ENCODE measurements at places on chromosomes 2 and 18.

GRCh38 chr2:102657770-102658169 is 38.4 kb downstream of the SLC9A2 start:
- DNase-seq: no peak

- no peak for DNase-seq
These were observed 47.5 kb upstream of the DARS1 start for GRCh38 chr2:136032817-136033535.

DNA sequence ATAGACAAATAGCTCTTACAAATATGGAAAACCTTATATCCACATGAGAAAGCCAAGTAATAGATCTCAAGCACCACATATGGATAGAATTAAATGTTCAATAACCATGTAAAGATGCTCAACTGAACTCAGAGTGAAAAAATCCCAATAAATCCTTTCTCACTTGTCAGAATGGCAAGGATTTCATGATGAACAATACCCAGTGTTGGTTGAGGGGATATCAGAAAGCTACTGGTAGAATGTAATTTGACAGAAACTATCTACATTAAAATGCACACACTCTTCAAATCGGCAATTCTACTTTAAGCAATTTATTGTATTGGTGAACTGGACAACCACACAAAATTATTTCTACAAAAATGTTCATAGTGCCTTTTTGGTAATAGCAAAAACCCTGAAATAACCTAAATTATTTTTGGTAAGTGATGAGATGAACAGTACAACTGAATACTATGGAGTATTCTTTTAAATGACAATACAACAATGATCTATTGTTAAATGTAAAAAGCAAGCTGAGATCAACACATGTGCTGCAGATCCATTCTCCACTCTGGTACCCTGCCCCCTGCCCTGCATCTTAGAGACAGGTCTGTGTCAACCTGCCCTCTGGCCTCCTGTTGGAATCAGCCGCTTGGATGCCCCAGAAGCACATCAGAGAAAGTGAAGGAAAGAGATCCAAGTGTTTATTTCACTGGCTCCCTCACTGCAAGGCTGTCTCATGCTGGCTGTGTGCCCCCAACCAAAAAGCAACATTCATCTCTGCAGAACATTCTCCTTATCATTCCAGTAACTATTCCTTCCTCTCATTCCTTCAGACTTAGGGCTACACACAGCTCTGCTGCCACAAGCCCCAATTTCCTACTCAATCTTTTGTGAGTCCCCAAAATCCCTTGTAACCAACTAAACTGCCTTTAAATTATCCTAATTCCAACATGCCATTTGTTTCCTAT is 442.5 kb downstream of the LRATD1 start:
- DNase-seq: no peak

DNA sequence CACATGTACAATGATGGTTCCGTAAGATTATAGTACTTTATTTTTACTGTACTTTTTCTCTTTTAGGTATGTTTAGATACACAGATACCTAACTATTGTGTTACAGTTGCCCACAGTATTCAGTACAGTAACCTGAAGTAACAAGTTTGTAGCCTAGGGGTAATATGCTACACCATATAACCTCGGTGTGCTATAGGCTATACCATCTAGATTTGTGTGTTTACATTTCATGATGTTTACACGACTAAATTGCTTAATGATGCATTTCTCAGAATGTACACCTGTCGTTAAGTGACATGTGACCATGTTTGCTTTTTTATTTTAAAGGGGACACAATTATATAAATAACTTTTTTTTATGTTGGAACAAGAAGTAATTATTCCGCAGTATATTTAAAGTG is 34.5 kb downstream of the PIK3C3 start:
- DNase-seq: no peak

- no peak for DNase-seq
These were observed 124.6 kb upstream of the ZEB2 start for GRCh38 chr2:144644549-144644948.

GRCh38 chr18:4455113-4455811 is at the start of gene DLGAP1:
Gene DLGAP1 (minus strand): TSS chr18:4455307.
- no peak for DNase-seq

DNA sequence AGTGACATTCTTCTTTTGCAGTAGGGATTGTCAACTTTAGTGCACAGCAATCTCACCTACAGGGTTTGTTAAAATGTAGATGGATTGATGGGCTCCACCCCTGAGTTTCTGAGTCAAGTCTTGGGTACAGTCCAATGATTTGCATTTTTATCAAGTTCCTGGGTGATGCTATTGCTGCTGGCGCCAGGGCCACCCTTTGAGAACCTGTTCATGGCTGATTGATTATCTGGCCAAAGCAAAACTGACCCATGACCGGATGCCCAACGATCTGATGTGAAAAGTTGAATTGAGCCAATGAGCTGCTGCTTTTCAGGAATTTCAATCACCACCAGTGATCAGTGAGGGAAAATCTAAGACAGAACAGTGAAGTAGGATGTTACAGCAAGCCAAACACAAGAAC is 675.3 kb downstream of the TMEM182 start:
- DNase-seq: no peak

GRCh38 chr18:10319914-10320600 is 134.4 kb upstream of the APCDD1 start:
- no peak for DNase-seq

DNA sequence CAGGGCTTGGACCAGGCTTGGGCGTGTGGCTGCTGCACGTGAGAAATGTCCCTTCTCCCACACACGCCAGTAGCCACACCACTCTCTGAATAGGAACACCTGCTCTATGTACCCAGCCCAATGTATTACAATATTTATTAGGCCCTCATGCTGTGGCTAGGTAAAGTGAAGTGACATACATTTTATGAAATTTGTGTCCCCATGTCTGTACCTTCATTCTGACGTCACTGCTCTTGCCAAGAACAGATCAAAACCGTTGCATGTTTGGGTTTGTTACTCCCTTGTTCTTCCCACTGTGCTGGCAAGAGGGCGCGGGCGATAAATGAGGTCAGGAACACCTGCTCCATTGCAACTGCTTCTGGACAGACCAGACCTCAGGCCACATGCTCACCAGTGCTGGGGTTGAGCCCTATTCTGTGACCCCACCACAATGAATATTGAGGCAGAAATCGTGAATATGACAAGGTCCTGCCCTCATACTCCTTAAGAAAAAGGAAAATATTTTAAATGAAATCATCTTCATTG is 436.4 kb upstream of the SALL3 start:
- DNase-seq: no peak

DNA sequence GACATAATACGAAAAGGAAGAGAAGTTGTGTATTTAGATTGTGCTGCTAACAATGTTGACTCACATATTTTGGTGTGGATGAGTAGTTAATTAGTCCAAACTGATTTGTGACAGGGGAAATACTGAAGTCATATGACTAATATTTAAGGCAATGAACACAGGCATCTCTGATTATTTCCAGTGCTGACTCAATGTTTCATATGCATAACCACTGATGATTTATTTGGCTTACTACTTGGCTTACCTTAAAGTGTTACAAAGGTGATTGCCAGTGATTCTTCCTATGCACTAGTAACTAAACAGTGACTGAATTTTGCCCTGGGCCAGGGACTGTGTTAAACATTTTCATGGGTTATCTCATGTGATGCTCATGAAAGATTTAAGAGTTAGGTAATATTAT is 722.6 kb downstream of the METTL4 start:
- no peak for DNase-seq

GRCh38 chr2:42492691-42493467 is 903 bp downstream of the KCNG3 start:
- DNase-seq: peak; percentile 47

GRCh38 chr18:59724103-59724502 is 26.9 kb upstream of the CCBE1 start:
- DNase-seq: no peak

- no peak for DNase-seq
These were observed 251.8 kb downstream of the LPIN1 start for GRCh38 chr2:11998218-11998617.

DNA sequence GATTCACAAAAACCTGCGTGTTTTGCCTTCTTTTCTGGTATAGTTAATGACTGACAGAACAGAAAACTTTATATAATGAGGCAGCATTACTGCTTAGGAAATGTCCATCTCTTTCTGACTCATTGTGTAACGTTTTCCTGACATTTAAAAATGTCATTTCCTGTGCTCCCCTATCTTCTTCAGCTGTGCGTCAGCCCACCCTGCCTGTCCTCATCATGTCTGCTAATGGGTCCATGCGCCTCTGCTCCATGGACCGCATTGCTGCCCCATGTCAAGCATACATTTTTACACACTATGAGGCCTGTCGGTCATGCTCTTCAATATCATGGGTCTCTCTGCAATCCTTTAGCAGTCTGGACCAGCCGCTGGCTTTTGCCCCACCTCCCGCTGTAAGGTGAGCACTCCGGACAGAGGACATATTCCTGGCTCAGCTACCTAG is 234.3 kb downstream of the CDCA7 start:
- no peak for DNase-seq

- DNase-seq: no peak
These were observed 124.7 kb downstream of the ICOS start for GRCh38 chr2:204061241-204061640.

- DNase-seq: no peak
These were observed 272.4 kb upstream of the THSD7B start for GRCh38 chr2:136492901-136493300.

DNA sequence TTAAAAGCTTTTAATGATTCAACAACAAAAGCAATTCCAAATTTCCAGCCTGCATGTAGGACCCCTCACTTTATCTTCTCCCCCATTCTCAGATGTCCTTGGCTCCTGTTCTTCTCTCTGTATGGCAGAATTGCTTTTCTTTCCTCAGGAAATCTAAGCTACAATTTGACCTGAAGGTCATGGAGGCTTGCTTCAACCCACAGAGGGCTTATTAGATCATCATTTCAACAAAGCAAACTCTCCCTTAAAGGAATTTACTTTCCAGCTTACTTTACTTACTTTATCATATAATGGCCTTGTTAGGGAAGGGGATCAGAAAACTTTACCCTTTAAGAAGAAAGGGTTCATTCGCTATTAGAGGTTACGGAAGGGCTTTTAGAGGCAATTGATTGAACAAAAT is 211.5 kb downstream of the RAD51AP2 start:
- no peak for DNase-seq

DNA sequence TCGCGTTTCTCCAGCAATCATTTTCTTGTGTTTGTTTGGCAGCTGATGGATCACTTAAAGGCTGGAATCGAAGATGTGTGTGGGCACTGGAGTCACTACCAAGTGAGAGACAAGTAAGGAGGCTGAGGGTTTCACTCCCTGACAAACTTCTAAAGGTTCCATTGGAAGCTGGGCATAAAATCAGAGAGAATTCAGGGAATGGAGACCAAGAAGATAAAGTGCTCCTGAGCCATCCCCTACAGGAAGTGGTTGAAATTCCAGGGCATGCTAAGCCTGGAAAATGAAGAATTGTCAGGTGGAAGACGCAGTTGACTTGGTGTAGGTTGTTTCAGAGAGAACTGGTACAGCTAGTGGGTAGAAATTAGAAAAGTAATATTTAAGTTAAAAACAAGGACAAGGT is 39.1 kb downstream of the SLC9A4 start:
- DNase-seq: no peak

DNA sequence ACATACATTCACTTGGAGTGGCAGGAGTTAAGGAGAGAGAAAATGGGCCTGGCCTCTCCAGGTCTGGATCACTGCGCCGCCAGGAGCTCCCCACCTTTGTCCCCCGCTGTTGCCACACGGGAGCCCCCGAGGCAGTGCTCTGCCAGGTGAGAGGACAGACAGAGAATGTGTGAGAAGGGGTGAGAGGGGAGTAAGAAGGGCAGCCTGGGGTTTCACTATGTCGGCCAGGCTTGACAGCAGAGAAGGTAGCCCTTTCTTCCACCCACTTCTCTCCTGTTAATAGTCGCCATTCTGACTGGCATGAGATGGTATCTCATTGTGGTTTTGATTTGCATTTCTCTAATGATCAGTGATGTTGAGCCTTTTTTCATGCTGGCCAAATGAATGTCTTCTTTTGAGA is 26.2 kb upstream of the ARHGEF4 start:
- no peak for DNase-seq

GRCh38 chr2:100524331-100524730 is 38.5 kb upstream of the PDCL3 start:
- no peak for DNase-seq

GRCh38 chr2:111162718-111163331 is 42.1 kb downstream of the BCL2L11 start:
- no peak for DNase-seq

- DNase-seq: no peak
These were observed 36.7 kb downstream of the DYNC1I2 start for GRCh38 chr2:171723716-171724683.

GRCh38 chr2:79393806-79394484 is 118.9 kb upstream of the CTNNA2 start:
- DNase-seq: no peak

DNA sequence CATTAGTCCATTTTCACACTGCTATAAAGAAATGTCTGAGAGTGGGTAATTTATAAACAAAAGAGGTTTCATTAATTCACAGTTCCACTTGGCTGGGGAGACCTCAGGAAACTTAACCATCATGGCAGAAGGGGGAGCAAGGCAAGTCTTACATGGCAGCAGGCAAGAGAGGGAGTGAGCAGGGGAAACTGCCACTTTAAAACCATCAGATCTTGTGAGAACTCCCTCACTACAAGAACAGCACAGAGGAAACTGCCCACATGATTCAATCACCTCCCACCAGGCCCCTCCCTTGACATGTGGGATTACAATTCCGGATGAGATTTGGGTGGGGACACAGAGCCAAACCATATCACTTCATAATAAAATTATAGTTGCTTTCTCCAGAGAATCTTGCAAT is 365.5 kb upstream of the ID2 start:
- peak; percentile 22 for DNase-seq

DNA sequence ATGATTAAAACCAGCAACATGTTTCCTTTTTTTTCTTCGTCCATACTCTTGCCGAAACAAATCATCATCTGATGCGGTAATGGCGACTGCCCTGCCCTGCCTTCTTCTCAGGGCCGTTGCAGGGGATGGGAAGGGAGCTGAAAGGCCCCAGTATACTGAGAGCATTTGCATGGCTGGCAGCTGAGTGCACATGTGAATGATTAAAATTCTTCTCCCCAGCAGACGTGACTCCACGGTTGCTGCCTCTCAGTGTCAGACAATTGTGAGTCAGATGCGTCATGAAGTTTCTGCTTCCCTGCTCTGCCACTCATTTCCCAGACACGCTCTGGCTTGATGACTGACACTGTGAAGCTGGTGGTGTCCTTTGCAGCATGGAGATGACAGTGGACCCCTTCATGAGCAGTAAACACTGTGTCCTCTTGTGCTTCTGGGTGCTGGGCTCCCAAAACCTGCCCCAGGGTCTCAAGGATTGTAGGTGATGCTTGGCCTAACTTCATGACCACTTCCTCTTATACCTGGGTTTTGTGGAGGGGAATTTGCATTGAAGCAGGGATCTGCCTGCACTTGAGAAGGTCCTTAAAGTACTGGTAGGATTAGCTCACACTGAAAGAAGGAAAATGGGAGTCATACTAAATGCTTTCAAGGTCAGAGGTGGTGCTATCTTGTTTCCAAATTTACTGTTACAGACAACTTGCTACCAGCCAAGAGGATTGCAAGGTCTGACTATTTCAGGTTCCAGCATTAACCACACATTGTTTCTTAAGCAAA is 222.5 kb upstream of the COPS8 start:
- peak; percentile 18 for DNase-seq

Measured in activated CD8-positive, alpha-beta memory T cell treated with anti-CD3 and anti-CD28 coated beads, Interleukin-2, amount 10 ng/mL, durations not matched to agents 7 days and 5 days (primary cell).